Calu3 (cell line): ENCODE measurements at places on chromosomes 3 and 15.
A peak's percentile ranks its signal among the peaks of the same experiment; 100 is the strongest.

- DNase-seq = no peak
These were observed 47.7 kb upstream of the BDH1 start for GRCh38 chr3:197603317-197603933.

- DNase-seq = peak; percentile 11
These were observed 244.1 kb upstream of the PDZRN3 start for GRCh38 chr3:73868688-73869315.

DNA sequence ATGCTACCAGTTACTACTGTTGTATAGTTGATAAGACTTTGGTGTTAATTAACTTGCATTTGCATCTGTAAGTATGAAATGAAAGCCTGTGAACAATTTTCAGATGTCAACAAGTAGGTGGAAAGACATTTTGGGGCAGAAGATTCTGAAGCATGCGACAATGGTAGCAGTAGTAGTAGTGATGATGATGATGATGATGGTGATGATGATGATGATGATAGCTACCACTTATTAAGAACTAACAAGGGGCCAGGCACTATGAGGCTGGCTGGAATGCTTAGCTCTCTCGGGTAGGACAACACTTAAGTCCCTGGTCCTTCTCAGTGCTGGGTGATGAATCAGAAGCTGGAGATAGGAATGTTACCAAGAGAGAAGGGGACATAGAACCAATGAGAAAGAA lies 333.4 kb upstream of the IL12A start:
- no peak for DNase-seq

- DNase-seq = no peak
These were observed 23.1 kb upstream of the TSEN2 start for GRCh38 chr3:12461097-12461649.

- DNase-seq = peak; percentile 54
These were observed 157.9 kb downstream of the CHL1 start for GRCh38 chr3:354432-354831.

DNA sequence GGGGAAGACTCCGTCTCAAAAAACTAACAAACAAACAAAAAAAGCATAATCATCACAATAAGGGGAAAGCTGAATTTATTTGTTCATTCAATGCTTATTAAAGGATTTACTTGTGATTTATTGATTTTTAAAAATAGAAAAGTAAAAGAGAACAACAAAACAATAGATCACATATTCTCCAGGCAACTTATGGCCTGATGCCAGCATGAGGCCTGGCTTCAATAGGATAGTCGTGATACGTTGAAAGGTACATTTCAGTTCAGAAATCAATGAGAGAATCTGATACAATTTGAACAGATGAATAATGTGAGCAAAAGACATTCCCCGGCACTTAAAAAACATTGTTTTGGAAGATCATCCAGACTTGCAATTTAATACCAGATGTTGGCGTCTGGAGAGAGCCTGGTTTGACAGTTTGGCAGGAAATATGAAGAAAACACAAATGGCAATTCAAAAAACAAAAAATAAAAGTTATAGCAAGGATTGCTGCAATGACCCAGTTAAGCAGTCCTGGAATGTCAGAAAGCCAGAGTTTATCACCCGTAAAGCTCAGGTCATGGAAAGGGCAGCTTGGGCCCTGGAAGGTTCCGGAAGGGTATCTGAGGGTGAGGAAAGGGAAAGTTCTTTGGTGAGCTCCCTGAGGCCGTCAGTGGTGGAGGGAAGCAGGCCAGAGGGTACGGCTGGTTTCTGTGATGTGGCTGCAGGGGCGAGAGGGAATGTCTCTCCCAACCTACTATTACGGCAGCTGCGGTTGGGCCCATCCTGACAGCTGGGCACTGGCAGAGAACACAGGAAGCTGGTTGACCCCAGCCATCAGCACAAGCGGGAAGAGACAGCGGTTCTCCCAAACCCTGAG lies 230.2 kb upstream of the HES1 start:
- no peak for DNase-seq

- peak; percentile 10 for DNase-seq
These were observed 24.6 kb upstream of the GRIP2 start for GRCh38 chr3:14564741-14565140.
